Endothelial cell of umbilical vein (primary cell): ENCODE measurements at places on chromosomes 4 and X.

- DNase-seq, result no peak
These were observed 388.5 kb upstream of the SPANXN4 start for GRCh38 chrX:142637206-142637605.

- no peak for DNase-seq
These were observed 36.7 kb upstream of the PLK4 start for GRCh38 chr4:127843704-127844600.

GRCh38 chr4:16225167-16225862 is 956 bp downstream of the TAPT1 start:
- peak; percentile 55 for DNase-seq

GRCh38 chrX:131058136-131058868 is at the start of gene ARHGAP36:
TSS of gene ARHGAP36 (plus strand) at chrX:131058346. CDS start at chrX:131081666, 23,320 bp downstream.
- DNase-seq, result no peak

GRCh38 chr4:173119818-173120217 is 48.8 kb upstream of the GALNT7 start:
- no peak for DNase-seq

DNA sequence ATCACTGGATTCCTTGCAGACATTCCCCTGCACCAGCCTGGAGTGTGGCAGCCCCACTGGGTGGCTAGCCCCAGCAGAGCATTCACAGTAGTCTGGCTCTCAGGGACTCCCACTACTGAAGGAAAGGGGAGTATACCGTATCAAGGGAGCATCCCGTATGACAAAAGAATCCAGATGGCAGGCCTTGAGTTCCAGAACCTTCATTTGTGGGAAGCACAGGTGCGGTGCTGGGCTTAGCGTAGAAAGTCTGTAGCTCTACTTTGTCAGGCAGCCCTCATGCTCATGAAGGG is 79.6 kb downstream of the CENPC start:
- DNase-seq, result no peak

GRCh38 chr4:127327491-127327890 is 305.3 kb upstream of the INTU start:
- no peak for DNase-seq

DNA sequence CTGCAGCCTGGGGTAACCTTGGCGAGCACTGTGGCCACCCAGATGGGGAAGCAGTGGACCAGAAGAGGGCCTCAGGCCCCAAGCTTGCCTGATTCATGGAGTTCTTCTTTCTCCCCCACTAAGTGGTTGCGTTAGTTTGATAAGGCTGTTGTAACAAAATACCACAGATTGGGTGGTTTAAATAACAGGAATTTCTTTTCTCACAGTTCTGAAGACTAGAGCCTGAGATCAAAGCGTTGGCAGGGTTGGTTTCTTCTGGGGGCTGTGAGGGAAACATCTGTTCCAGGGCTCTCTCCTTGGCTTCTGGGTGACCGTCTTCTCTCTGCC is 105.7 kb upstream of the GATB start:
- no peak for DNase-seq

- no peak for DNase-seq
These were observed 126.0 kb downstream of the PPP3CA start for GRCh38 chr4:101221294-101221693.

GRCh38 chr4:72820107-72820506 is 249.4 kb downstream of the COX18 start:
- no peak for DNase-seq

DNA sequence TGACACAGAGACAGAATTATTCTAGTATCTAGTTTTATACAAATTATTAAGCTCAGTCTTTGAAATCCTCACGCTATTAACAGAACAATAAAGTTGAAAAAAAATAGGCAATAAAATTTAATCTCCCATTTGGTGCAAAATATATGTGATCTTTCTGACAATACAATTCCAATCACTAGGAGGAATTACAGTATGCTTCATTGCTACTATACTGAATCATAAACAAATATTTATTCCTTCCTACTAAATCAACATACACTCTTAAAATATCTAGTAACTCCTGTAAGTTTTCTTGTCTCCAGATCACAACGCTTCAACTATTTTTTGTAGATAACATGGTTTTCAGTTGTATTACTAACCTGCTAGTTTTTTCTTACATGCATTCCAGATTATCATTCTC is 45.7 kb downstream of the KLHL8 start:
- DNase-seq, result no peak

DNA sequence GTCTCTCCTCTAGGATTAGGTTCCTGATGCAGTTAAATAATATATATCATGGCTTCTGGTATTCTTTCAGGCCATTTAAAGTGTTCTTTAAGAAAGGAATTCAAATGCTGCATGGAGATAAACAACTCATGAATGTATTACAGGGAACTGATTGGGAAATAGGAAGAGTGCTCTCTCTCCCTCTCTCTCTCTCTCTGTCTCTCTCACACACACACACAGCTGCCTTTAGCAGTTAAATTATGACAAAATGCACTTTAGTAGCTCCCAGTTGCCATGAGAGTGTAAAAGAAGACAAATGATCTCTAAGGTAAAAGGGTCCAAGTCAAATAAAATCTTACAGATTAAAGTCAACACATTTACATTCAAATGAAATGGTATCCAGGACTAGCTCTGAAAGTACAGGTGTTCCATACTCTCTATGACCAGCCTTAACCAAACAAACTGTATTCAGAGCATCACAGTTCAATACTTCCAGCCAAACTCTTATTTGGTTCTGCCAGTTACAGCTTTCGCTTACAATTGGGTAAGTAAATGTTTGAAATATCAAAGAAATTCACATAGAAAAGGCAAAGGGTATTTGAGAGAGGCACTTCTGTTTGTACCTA is 94.7 kb upstream of the CXXC4 start:
- DNase-seq, result no peak

DNA sequence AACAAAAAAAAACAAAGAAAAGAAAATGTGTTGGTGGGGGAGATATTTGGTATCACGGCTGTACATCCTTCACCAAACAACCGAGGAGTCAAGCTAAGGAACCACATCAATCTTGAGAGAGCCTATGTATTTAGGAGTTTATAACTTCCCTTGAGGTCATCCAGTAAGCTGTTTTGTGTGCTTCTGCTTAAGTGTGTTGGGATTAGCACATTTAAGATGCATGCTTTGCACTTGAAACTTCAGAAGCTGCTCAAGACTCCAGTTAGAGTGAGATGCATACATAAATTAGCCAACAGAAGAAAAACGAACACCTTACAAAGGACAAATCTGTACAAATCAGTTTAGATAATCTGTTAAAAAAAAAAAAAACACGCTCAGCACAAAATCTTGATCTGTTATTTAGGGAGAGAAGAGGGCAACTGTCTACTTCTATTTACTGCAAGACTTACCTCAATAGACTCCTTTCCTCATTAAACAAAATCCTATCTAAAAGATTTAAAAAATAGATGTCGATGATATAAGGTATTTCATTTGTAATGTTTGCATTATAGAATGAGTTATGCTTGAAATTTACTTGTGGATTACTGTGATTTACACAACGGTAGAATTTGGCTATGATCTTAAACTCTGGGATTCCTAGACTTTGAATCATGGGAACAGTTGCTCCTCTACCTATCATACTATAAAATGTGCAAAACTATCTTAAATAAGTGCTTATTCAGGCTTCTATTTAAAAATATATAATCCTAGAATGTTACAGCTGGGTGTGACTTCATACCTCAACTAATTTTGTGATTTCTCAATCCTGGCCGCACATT is 53.8 kb upstream of the NAP1L5 start:
- DNase-seq, result no peak

GRCh38 chr4:57053508-57053907 is 56.7 kb downstream of the IGFBP7 start:
- DNase-seq, result peak; percentile 59

GRCh38 chr4:23909671-23910070 is 19.8 kb upstream of the PPARGC1A start:
- DNase-seq, result no peak

DNA sequence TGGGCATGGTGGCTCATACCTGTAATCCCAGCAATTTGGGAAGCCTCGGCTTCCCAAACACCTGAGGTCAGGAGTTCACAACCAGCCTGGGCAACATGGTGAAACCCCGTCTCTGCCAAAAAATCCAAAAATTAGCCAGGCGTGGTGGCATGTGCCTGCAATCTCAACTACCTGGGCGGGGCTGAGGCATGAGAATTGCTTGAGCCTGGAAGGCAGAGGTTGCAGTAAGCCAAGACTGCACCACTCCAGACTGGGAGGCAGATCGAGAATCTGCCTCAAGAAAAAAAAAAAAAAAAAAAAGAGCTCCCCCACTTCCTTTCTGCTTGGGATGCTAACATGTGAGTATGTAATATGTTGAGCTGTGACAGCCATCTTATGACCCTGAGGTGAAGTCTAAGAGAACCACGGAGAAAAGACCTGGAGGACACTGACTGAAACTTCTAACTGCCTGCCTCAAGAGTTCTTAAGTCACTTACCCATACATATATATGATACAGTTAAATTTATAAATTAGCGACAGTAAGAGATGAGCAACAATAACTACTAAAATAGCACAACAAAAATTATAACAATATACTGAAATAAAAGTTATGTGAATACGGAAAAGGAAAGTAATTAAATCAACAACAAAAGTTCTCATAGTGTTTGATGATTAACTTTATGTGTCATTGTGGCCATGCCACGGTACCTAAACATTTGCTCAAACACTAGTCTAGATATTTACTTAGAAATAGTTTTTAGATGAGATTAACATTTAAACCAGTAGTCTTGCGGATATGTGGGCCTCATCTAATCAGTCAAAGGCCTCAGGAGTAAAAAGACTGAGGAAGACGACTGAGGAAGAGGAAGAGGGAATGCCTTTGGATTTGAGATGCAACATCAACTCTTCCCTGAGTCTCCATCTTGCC is 178.3 kb downstream of the OPHN1 start:
- no peak for DNase-seq

GRCh38 chrX:115339441-115340025 is 50.0 kb downstream of the LUZP4 start:
- DNase-seq, result no peak

- DNase-seq, result no peak
These were observed 348.1 kb downstream of the NR3C2 start for GRCh38 chr4:148094149-148094548.

GRCh38 chr4:145797278-145797677 is 117.3 kb downstream of the C4orf51 start:
- no peak for DNase-seq

DNA sequence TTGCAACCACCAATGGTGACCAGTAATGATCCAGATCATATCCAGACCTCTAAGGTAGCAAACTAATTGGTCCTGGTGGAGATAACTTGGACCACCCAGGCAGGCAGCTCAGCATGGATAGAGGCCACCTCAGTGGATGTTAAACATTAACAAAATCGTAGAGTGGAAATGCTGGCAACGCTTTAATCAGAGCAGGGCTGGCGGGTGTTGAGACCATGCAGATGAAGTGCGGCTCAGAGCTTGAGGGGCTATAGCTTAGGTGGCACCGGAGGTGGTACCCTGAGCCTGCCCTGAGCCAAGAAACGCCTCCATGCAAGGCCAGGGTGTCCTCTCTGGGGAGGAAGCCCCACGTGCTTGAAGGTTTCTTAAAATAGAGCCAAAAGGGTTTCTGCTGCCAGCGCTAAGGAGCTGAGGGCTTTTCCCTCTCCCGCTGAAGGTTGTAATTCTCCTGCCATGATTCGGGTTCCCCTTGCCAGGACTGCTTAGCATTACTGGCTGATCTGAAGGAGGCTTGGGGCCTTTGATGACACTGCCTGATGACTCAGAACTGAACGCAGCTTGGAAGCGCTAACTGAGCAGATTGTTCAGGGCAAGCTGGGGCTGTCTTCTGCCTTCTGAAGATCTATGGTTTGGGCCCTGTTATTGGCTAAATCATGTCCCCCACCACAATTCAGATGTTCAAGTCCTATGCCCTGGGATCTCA is 177.8 kb upstream of the ATP6AP2 start:
- DNase-seq, result no peak

DNA sequence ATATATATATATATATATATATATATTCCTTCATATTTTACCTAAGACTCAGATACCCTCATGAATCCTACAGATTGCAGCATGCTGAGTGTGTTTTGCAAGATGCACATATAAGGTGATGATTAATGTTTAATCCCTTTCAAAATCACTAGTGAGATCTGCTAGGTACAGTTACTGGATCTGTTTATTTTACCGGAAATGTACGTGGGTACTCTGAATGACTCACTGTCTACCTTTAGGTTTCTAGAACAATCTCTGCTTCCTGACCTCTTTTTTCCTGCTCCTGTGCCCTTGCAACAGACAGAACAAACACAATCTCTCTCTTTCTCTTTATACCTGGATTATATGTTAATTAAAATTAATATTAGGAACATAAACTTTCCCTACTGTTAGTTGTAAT is 379.6 kb downstream of the FAM133A start:
- no peak for DNase-seq

GRCh38 chr4:103853627-103854026 is 133.8 kb upstream of the TACR3 start:
- DNase-seq, result no peak

DNA sequence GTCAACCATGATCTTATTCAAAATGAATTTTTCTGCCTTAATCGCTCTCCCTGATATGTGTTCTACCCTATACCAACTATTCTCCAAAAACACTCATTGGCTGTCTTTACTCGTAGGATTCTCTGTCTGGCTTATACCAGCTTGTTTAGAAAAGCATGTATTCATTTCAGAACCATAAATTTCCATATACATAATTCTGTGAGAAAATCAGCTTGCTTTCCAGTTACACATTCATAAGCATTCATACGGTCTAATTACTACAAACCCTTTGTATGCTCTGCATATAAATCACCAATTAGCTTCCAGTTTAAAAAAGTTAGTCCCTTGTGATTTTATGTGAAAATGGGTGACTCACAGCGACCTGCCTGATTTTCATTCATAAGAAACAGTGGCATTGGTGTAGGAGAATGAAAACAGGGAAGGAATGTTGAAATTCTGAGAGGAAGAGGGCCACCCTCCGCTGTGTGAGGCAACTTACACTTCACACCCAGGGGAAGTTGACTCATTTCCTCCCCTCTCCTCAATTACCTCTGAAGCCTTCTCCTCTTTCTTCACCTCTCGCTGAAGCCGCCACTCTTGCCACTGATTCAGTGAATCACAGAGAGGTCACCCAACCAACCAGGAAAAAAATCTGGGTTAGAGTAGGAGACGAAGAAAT is 63.3 kb downstream of the MEPE start:
- DNase-seq, result peak; percentile 92

- DNase-seq, result peak; percentile 82
These were observed 213.6 kb downstream of the PALLD start for GRCh38 chr4:168710353-168710946.

GRCh38 chr4:139761461-139761860 is 95.8 kb downstream of the MGST2 start:
- DNase-seq, result no peak
